ENCODE measurements at places on chromosomes 1 and 21. TPM values are rescaled to one million over a fixed set of nuclear protein-coding genes. Genes with fewer than 3 reads are reported as not detected.
A peak's percentile ranks its signal among the peaks of the same experiment; 100 is the strongest.

RIPPLY3 gene
- total RNA-seq: not detected

OR1C1 gene
- not detected for total RNA-seq

- H3K27me3 ChIP-seq: no peaks in the 10 kb centered on the region
- peaks cover 21% of the 10 kb centered on the region for H3K4me1 ChIP-seq
- H3K4me3 ChIP-seq: peak overlapping the region; percentile 71
- peak overlapping the region; percentile 60 for H3K27ac ChIP-seq
Observed at GRCh38 chr1:155193275-155193990, 14.3 kb downstream of the THBS3 start.

- H3K27ac ChIP-seq: no peak overlapping the region
- no peaks in the 10 kb centered on the region for H3K36me3 ChIP-seq
- H3K4me1 ChIP-seq: peaks cover 23% of the 10 kb centered on the region
- no peak for DNase-seq
- no peaks in the 10 kb centered on the region for H3K27me3 ChIP-seq
- H3K4me3 ChIP-seq: no peak overlapping the region
Observed at GRCh38 chr1:246595146-246595545, 28.9 kb downstream of the CNST start.

DNA sequence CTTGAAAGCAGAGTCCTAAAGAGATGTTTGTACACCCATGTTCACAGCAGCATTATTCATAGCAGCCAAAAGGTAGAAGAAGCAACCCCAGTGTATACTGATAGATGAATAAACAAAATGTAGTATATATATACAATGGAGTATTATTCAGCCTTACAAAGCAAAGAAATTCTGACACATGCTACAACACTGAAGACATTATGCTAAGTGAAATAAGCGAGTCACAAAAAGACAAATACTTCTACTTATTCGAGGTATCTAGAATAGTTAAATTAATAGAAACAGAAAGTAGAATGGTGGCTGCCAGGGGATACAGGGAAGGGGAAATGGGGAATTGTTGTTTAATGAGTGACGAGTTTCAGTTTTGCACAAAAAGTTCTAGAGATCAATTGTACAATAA, 23.5 kb downstream of the COP1 start:
- no peak for DNase-seq
- H3K27ac ChIP-seq: no peak overlapping the region
- peaks cover 18% of the 10 kb centered on the region for H3K36me3 ChIP-seq
- no peak overlapping the region for H3K4me3 ChIP-seq
- H3K27me3 ChIP-seq: no peaks in the 10 kb centered on the region

- no peaks in the 10 kb centered on the region for H3K27me3 ChIP-seq
- no peak overlapping the region for H3K27ac ChIP-seq
- no peaks in the 10 kb centered on the region for H3K4me1 ChIP-seq
- H3K36me3 ChIP-seq: no peaks in the 10 kb centered on the region
- DNase-seq: no peak
Observed at GRCh38 chr1:214633686-214634085, 30.7 kb downstream of the CENPF start.

DNA sequence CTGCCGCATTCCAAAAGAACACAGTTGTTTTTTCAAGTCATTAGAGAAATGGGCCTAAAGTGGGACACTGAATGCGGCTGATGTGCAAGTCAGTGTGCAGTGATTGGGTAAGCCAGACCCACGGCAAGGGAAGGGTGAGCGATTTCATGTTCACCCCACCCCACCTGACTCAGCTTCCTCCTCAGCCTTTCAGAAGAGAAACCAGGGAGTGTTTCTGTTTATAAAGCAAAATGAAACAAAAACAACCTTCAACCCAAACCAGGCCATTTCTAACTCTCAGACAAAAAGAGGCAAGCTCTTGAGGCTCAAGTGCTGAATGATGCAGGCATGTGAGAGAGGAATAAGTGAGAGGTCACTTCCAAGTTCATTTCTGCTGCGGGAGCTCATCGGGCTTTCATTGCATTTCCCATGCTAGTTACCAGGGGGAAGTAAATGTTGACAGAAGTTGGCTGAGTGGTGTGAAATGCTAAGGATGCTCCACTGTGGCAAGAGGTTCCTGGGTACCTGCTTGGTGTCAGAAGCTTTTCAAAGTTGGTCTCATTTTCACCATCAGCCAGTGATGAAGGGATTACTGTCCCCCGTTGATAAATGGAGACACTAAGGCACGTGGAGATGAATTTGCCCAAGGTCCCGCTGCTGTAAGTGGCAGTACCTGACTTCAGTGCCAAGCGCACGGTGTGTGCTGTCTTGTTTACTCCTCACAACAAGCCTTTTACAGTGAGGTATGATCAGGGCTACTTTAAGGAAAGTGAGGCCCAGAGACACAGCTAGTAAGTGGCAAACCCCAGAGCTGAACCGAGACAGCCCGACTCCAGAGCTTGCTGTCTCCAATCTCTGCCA, 29.1 kb downstream of the STPG1 start:
- no peak overlapping the region for H3K27ac ChIP-seq
- no peak for DNase-seq
- H3K4me3 ChIP-seq: no peak overlapping the region
- no peaks in the 10 kb centered on the region for H3K27me3 ChIP-seq

GRCh38 chr1:4482526-4482925, 171.9 kb upstream of the AJAP1 start:
- DNase-seq: no peak
- no peaks in the 10 kb centered on the region for H3K36me3 ChIP-seq
- no peaks in the 10 kb centered on the region for H3K4me1 ChIP-seq
- H3K4me3 ChIP-seq: no peak overlapping the region
- H3K27me3 ChIP-seq: peaks cover 2% of the 10 kb centered on the region

DNA sequence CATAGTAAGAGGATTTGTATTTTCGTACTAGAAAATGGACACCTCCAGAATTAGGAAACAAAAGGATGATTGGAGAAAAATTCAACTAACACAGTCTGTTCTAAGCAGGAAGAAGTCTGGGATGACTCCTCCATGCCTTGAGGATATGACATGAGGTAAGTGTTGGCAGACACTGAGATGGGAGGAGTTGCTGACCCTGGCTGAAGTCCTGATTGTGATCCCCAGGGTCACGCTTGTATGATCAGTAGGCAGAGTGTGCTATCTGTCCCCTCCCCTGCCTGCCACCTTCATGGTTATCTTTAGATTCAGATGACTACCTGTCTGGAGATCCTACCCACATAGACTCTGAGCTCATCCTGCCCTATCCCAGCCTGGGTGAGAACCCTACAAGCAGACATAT, 249.1 kb downstream of the C1orf94 start:
- H3K4me3 ChIP-seq: no peak overlapping the region
- H3K4me1 ChIP-seq: no peaks in the 10 kb centered on the region
- no peaks in the 10 kb centered on the region for H3K36me3 ChIP-seq
- no peaks in the 10 kb centered on the region for H3K27me3 ChIP-seq
- H3K27ac ChIP-seq: no peak overlapping the region

DNA sequence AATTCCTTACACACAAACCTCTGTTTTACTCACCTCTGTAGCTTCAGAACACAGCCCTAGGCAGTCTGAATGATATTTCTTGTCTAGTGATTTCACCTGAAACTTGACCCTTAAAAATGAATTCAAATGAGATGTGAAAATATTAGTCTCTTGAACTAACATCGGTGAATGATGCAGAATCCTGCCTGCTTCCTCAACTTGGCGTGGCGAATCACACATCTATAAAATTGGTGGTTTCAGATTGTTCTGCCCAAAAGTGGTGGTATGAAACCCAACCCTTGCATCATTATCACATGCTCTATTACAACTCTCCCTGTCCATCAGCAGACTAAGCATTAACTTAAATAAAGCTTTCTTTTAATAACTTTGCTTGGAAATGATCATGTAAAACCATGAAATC, 26.9 kb upstream of the C1orf21 start:
- no peak overlapping the region for H3K4me3 ChIP-seq
- no peaks in the 10 kb centered on the region for H3K27me3 ChIP-seq
- DNase-seq: no peak
- H3K36me3 ChIP-seq: no peaks in the 10 kb centered on the region

DNA sequence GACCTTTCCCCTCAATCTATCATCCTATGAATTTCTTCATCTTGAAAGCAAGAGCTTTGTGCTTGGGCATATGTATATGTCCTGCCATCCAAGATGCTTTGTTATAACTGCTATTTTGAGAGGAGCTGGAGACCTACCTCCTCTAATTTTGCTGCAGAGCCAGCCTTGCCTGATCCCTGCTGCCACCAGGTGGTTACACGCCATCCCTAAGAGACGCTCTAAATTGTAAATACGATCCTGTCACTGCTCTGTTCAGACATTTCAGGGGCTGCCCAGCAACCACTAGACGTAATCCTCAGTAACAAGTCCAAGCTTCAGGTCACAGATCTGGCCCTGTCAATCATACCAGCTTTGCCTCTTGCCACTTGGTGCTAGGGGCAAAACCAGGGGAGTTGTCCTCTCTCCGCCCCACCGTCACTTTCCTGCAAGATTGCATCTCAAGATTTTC, 32.9 kb downstream of the GPA33 start:
- peaks cover 6% of the 10 kb centered on the region for H3K4me1 ChIP-seq
- no peaks in the 10 kb centered on the region for H3K36me3 ChIP-seq
- no peak overlapping the region for H3K27ac ChIP-seq
- H3K27me3 ChIP-seq: no peaks in the 10 kb centered on the region

DNA sequence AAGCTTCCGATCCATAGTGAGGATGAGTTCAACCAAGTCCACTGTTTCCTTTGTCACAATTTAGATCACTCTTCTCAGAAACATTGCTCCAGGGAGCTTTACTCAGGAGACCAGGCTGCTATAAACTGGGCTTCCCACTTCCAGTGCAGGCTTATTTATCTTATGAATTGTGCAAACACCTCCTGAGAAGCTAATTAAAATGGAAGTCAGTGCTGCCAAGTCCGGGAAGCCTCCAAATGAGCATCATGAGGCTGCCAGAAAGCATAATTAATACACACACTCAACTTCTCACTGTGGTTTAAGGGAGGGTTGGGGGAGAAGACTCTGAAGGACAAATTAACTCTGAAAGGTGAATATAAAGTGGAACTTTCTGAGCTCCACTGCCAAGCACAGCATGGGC, 145.0 kb upstream of the SGIP1 start:
- no peaks in the 10 kb centered on the region for H3K36me3 ChIP-seq
- no peaks in the 10 kb centered on the region for H3K27me3 ChIP-seq
- no peak overlapping the region for H3K4me3 ChIP-seq
- DNase-seq: no peak
- H3K4me1 ChIP-seq: no peaks in the 10 kb centered on the region
- H3K27ac ChIP-seq: no peak overlapping the region

GRCh38 chr1:64826991-64827390, 82.1 kb downstream of the RAVER2 start:
- no peak overlapping the region for H3K27ac ChIP-seq
- DNase-seq: no peak
- no peak overlapping the region for H3K4me3 ChIP-seq
- no peaks in the 10 kb centered on the region for H3K36me3 ChIP-seq
- H3K4me1 ChIP-seq: no peaks in the 10 kb centered on the region
- H3K27me3 ChIP-seq: no peaks in the 10 kb centered on the region

DNA sequence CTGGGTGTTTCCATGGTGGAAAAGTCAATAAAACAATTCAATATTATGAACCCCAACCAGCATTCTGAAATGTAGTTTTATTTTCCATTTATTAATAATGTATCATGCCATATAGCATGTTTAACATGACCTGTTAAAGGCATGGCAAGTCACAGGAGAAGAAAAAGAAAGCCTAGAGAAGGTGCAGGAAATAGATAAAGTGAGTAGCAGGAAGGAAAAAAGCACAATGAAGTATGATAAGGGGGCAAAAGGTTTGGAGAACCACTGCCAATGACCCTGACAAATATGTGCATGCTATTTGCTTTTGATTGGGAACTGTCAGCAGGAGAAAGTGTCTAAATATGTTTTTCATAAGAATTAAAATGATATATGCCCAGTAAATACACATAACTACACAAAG, 85.6 kb downstream of the HMCN1 start:
- no peaks in the 10 kb centered on the region for H3K36me3 ChIP-seq
- H3K27ac ChIP-seq: no peak overlapping the region
- no peaks in the 10 kb centered on the region for H3K4me1 ChIP-seq
- DNase-seq: no peak
- no peak overlapping the region for H3K4me3 ChIP-seq

AGO4 gene
- 13.9 TPM for total RNA-seq

FCER1G gene
- total RNA-seq: 9.4 TPM

LAMC1 gene
- total RNA-seq: 74.0 TPM

DNA sequence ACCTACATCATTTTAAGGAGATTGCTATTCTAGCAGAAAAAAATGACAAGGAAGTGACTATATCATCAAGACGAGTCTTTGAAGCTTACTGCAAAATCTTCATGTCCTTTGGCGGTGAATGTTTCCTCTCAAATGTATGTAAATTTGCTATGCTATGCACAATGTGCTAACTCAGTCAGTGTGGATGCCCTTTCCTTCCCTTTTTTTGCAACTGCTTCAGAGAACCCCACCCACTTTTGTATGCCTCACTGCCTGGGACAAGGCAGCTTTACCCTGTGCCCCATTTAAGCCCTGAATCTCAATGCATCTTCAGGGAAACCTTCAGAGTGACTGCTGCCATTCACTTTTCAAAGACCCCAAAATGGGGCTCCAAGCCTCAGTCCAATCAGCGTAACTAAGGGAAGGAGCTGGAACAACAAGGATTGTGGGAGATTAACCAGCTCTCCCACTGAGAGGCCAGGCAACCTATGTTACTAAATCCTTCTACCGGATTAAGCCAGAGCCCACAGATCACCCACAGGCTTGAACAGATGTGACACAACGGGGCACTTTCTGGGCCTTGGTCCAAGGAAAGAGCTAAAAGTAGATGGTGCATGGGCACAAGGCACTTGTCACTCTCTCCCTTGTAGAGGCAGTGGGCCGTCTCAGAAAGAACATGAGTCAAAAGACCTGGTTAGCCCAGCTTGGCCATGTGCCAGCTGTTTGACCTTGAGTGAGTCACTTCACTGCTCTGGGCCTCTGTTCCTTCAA, 154.4 kb downstream of the PLPP3 start:
- H3K4me3 ChIP-seq: no peak overlapping the region
- DNase-seq: peak; percentile 85
- peaks cover 12% of the 10 kb centered on the region for H3K4me1 ChIP-seq
- no peaks in the 10 kb centered on the region for H3K27me3 ChIP-seq
- no peaks in the 10 kb centered on the region for H3K36me3 ChIP-seq

DNA sequence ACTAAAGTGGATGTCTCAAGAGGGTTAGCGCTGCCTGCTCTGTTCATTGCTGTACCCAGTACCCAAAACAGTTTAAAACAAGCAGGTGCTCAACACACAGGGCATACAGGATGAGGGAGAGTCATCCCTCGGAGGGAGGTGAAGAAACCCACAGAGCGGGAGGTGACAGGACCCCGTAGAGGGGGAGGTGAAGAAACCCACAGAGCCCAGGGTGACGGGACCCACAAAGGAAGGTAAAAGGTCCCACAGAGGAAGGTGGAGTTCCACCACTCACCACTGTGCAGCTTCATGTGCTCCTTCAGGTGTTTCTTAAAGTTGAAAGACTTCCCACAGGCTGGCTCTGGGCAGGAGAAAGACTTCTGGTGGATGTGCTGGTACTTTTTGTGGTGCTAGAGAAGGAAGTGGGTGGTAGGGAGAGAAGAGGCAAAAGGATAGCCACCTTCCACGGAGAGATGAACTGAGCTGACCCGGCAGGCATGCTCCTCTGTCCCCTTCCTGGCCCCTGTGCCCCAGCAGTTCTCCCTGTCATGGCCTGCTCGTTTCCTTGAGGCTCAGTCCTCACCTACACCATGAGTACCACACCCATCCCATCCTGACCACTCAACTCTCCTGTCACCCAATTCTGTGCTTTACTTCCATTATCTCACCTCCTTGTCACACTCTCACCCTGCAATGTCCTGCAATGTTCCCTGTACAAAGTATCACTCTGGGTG, 5.1 kb downstream of the ZNF692 start:
- H3K36me3 ChIP-seq: peaks cover 46% of the 10 kb centered on the region
- no peak overlapping the region for H3K4me3 ChIP-seq
- no peaks in the 10 kb centered on the region for H3K27me3 ChIP-seq
- DNase-seq: no peak
- H3K4me1 ChIP-seq: peaks cover 7% of the 10 kb centered on the region

Measured in psoas muscle (tissue), 8 donors.